Activated CD4-positive, alpha-beta memory T cell treated with anti-CD3 and anti-CD28 coated beads for 36 hours (primary cell): ENCODE measurements at places on chromosomes 3 and 15.

- DNase-seq, result no peak
Observed at GRCh38 chr3:37181756-37182155, 7.4 kb upstream of the LRRFIP2 start.

- no peak for DNase-seq
Observed at GRCh38 chr3:150494411-150494977, 51.8 kb downstream of the SERP1 start.

DNA sequence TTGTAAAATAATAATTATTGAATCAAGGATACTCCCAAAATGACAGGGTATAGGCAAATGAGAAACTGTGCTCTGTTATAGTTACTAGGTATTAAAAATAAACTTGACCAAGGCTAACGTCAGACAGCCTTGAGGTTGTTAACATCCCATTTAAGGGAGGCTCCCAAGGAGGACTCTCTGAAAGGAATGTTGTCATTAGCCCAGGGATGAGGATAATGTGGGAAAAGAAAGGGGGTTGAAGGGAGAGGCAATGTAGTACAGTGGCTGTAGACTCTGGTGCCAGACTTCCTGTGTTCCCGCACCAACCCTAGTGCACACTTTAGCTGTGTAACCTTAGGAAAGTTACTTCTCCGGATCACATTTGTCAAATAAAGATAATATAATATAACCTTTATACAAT, 47.0 kb upstream of the RARB start:
- DNase-seq, result no peak

GRCh38 chr15:66848686-66849392, 146.8 kb downstream of the SMAD6 start:
- DNase-seq, result peak; percentile 5

- no peak for DNase-seq
Observed at GRCh38 chr15:65334586-65335231, 30.2 kb downstream of the RNU5B-1 start.

DNA sequence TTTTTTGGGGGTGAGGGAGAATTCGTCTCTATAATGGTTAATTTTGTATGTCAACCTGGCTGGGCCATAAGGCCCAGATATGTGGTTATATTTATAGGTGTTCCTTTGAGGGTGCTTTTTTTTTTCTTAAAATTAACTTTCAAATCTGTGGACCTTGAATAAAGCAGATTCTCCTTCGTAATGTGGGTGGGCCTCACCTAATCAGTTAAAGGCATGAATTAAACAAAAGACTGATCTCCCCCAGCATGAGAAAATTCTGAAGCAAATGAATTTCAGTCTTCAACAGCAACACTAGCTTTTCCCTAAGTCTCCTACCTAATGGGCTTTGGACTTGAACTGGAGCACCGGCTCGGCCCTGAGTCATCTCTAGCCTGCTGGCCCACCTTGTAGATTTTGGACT, 77.4 kb downstream of the GMNC start:
- no peak for DNase-seq

DNA sequence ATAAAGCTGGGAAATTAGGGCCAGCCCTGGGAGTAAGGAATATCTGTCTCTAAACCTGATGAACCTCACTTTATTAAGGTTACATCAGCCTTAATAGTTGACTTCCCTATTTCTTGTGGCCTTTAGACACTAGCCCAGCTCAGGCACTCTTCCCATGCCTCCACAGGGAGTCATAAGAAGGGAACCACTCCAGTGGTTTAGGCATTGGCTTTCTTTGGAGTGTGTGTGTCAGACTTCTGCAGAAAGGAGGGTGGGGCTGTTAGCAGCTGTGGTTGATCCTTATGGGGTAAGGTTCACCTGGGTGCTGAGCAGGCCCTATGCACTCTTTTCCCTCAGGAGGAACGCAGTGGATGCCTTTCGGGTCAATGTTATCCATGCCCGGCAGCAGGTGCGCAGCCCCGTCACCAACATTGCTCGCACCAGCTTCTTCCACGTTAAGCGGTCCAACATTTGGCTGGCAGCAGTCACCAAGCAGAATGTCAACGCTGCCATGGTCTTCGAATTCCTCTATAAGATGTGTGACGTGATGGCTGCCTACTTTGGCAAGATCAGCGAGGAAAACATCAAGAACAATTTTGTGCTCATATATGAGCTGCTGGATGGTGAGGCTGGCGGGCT, 4.0 kb downstream of the AP2M1 start:
- DNase-seq, result no peak

GRCh38 chr3:29949131-29949530, 657.3 kb upstream of the TGFBR2 start:
- DNase-seq, result no peak

DNA sequence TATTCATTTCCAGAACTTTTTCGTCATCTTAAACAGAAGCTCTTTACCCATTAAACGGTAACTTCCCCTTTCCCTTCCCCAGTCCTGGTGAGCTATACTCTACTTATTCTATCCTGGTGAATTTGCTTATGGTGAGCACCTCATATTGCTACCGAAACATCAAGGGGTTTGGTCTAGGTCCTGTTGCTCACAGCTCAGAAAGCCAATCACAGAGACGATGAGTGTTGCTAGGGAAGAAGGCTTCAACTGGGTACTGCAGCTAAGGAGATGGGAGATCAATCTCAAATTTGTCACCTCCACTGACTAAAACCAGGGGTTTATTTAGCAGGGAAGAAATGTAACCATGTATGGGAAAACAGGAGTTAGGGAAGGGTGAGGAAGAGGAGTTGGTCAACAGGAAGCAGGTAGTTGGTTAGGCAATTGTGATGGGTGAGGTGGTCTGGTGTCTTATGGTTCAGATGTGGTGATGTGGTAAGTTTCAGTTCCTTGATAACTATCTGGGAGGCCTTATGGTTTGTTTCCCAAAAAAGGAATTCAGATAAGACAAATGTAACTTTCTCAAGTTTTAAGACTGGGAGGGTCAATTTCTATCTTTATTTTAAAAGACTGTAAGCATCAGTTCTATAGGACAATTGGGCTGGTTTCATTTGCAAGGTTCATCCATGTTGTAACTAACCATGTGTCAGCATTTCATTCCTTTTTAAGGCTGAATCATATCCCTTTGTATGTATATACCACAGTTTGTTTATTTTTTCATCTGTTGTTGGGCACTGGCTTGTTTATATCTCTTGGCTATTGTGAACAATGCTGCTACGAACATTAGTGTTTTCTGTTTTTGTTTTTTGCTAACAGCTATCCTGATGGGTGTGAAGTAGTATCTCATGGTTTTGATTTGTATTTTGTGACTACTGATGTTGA, 24.3 kb downstream of the ARHGAP11B start:
- DNase-seq, result no peak

GRCh38 chr3:111051354-111051753, 20.3 kb upstream of the NECTIN3 start:
- DNase-seq, result no peak

- no peak for DNase-seq
Observed at GRCh38 chr3:153903430-153903829, 217.8 kb upstream of the ARHGEF26 start.

- peak; percentile 62 for DNase-seq
Observed at GRCh38 chr3:59772416-59773408, 722.9 kb upstream of the CFAP20DC start.

DNA sequence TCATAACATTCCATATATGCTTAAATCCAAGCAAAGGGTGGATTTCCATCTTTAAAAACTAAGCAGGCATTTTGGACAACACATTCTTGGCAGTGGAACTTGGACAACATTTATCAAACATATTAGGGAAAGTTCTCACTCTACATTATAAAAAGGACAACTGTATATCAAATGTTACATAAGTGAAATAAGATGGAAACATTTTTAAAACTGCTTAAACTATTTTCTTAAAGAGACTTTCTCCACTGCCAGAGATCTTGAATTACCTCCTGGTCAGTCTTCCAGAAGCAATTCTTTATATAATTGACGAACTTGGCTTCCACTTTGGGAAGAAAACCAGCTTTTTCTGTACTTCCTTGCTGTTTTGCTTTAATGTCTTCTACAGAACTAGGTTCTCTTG, 109.3 kb downstream of the NEO1 start:
- DNase-seq, result no peak
